AG08395 (cell line): ENCODE measurements at places on chromosomes 2 and 18.

DNA sequence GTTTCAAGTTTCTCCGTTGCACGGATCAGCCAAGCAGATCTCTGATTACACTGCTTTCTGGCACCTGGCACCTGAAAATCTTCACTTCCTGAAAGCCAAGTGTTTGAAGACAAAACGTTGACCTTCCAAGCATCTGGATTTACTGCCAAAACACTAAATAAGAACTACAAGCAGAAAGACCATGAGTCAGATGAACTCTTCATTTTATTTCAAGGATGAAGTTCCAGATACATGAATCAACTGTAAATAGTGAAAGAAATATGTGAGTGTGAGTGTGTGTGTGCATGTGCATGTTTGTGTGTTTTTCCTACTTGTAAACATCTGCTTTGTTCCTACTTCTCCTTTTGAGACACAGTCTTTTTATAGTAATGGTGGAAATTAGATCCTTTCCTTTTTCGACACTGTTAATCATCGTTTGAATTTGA, 60.0 kb upstream of the DTNA start:
- peak; percentile 59 for DNase-seq

DNA sequence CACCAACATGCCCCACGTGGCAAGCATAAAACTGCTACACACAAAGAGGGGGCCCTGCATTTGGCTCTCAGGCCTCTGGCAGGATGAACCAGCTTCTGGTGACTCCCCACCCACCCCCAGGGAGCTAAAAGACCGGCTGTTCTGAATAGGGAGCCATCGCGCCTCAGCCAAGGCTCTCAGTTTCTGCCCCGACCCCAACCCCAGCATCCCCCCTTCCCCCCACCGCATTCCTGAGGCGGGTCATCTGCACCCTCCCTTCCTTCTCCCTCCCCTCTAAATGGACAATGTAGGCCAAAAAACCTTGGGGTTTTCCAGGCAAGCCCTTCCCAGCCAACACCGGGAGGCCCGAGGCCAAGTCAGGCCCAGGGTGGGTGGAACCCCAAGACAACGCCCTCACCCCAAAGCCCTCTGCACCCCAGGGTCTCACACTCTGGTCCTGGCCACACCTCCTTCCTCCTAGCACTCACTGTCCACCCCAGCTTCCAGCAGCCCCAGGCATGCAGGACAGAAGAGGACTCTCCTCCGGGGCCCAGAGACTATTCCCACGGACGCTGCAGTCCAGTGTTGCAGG, 5.7 kb downstream of the CYP26B1 start:
- no peak for DNase-seq

GRCh38 chr2:45862843-45863242, 211.4 kb downstream of the PRKCE start:
- no peak for DNase-seq

DNA sequence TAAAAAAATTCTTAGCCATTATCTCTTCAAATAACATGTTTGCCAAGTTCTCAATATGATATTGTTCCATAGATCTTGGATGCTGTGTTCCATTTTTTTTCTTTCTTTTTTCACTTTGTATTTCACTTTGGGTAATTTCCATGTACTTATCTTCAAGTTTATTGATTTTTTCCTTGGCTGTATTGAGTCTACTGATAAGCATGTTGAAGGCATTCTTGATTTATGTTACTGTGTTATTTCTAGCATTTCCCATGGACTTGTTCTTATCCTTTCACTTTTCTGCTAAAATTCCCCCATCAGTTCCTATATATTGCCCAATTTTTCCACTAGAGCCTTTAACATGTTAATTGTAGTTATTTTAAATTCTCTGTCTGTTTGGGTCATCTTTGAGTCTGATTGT, 50.8 kb upstream of the CHN1 start:
- no peak for DNase-seq

GRCh38 chr2:95346738-95347671, 49.9 kb downstream of the KCNIP3 start:
- DNase-seq, result peak; percentile 50

GRCh38 chr2:9937258-9937657, 14.2 kb upstream of the GRHL1 start:
- no peak for DNase-seq

DNA sequence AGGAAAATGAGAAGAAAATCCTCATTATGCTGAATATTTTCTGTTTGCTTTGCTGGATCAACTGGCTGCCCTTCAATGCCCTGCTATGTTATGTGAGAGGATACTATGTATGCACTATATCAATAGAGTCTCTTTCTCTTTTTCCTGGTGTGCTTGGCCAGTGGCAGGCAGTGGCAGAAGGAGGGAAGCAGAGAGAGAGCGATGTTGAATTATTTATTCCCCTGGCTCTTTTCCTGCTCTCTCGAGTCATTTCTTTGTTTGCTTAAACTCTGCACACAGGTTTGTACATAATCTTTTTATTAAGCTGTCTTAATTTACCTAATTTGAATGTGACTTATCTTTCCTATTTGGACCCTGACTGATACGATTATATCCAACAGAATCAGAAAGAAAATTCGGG, 1727.3 kb downstream of the SUCLG1 start:
- DNase-seq, result no peak

DNA sequence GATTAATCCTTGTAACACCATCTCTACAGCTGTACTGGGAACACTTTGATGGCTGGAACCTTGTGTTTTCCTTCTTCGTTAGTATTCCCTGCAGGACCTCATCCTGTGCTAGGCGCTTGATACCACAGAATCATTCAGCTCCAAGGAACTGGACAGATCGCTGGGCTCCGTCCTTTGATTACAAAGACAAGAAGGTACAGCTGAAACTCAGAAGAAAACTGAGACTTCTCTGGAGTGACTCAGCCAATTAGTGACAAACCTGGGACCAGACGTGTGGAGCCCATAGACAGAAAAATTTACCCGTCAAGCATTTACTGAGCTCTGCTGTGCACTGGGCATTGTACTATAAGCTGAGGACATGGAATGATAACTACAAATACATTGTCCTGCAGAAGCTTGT, 67.3 kb downstream of the NCKAP5 start:
- DNase-seq, result no peak

- DNase-seq, result peak; percentile 58
Observed at GRCh38 chr2:714005-714741, 37.0 kb upstream of the TMEM18 start.

GRCh38 chr2:176177580-176178037, 10.9 kb upstream of the HOXD1 start:
- DNase-seq, result no peak

DNA sequence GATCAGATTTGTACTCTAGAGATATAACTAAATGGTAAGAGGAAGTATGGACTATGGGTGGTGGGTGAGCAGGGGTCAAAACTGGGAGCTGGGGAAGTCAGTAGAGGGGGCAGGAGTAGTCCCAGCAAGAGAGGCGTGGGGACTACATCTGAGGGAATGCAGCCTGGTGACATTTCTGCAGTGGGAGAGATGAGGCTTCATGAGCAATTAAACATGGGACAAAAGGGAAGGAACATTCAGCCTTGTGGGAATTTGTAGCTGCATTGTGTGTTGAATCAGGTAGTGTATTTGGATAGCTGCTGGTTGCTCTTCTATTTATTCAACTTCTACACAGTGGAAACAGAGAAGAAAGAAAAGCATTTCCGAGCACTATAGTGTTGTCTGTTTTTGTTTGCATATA, 3.6 kb downstream of the CNOT11 start:
- DNase-seq, result no peak

- no peak for DNase-seq
Observed at GRCh38 chr2:8475349-8476031, 206.4 kb upstream of the ID2 start.

DNA sequence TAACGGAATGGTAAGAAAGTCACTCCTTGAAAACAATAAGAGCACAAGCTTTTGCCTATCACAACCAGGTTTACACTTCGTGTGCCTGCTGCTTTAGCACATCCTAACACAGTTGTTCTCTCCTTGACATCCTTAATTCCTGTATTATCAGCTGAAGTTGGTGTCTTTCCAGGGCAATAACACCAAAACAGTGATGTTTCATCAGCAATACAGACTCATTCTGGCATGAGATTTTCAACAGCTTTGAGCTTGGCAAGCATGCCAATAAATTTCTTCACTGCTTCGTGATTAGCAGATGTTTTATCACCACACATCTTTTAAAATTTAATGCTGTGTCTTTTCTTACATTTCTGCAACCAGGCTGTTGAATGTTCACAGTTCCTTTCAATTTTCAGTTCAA, 148.4 kb downstream of the EIPR1 start:
- DNase-seq, result no peak

DNA sequence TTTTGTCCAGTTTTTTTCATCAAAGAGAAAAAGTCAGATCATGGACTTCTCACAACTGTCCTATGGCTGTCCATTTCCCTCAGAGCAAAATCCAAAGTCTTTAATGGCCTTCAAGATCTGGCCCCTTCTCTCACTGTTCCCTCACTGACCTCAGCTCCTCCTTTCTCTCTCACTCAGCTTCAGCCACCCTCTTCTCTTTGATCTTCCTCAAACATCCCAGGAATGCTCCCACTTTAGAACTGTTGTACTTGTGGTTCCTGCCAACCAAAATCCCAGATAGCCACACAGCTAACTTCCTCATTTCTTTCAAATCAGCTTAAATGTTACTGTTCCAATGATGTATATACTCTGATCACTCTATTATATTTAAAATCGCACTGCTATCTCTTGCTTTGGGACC, 82.9 kb downstream of the NUP35 start:
- peak; percentile 60 for DNase-seq

GRCh38 chr18:13894531-13894930, 20.8 kb downstream of the MC2R start:
- DNase-seq, result no peak

DNA sequence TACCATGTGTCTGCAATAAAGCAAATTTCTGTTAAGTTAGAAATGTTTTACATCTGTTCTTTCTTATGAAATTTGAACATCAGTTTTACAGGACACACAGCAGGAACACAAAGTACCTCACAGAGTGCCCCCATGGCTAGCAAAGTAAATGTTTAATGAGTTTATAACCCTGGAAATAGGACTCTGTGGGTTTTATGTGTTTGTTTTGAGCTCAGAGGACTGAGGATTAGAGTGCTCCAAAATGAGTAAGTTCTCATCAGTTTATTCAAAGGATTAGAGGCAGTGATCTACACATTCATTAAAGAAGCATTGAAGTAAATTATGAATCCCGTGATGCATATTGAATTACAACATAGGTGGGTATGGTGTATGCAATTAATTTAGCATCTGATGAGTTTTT, 281.8 kb downstream of the GULP1 start:
- DNase-seq, result no peak

- no peak for DNase-seq
Observed at GRCh38 chr2:198712485-198712884, 745.3 kb downstream of the SATB2 start.

GRCh38 chr2:145760781-145761649, 1241.1 kb upstream of the ZEB2 start:
- peak; percentile 50 for DNase-seq

DNA sequence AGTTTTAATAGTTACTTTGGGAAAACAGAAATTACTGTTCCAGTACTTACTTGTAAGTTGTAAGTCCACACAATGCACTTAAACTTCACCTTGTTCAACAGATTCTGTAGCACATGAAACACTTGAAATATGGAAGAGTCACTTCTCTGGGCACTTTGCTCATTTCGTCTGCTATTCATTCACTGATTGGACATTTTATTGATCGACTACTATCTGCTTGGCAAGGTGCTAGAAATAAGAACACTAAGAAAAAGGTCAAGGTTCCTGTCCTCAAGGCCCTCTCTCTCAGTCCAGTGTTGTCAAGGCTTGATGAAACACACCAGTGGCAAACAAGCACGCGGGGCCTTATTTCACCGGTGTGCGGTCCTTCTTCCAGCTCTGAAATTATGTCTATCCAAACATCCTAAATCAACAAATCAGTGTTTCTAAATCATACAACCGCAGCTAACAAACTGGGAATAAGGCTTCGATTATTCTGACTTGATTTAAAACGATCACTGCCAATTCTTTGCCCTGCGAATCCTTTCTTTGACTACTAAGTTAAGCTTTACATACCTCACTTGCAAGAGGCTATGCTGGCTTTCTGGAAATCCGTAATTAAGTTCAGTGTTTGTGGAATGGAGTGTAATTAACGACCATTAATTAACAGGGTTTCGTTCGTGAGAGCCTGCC, 780 bp upstream of the ITGAV start:
- DNase-seq, result no peak

DNA sequence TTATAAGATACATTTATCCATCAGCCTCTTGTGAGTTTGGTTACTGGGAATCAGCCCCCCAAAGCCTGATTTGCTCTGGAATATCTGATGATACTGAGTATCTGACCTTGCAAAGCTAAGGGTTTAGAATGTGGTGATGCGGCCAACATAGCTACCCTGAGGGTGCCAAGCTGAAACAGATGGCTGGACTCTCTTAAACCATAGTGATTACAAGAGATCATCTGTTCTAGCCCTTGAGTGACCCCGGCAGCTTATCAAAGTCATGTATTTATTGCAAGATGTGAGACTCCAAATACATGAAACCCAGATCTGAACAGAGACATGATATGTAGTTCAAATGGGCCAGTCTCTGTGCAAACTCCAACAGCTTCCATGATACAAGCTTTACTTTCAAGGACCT, 78.2 kb upstream of the CABLES1 start:
- no peak for DNase-seq

DNA sequence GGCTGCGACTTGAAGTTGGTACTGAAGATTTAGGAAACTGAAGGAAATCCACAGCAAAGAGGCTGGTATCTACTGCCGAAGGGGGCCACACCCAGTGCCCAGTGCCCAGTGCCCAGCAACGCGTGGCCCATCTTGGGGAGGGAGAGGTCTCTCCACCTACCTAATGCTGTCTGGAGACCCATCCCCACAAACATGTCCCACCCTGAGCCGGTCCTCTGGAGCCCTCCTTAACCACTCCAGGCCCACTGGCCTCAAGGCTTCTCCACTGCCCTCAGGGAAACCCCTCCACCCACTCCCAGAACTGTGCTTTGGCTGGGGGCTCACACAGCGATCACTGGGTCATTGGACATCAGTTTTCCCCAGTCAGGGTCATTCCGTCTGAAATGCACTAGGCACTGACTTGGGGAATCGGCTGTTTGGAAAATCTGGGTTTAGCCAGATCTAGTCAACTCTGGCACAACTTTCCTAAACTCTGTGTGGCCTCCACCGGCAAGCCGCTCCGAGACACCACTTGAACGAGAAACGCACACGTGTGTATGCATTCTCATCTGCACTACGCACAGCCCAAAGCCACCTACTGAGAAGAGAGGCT, 20.1 kb downstream of the GPR55 start:
- DNase-seq, result no peak

DNA sequence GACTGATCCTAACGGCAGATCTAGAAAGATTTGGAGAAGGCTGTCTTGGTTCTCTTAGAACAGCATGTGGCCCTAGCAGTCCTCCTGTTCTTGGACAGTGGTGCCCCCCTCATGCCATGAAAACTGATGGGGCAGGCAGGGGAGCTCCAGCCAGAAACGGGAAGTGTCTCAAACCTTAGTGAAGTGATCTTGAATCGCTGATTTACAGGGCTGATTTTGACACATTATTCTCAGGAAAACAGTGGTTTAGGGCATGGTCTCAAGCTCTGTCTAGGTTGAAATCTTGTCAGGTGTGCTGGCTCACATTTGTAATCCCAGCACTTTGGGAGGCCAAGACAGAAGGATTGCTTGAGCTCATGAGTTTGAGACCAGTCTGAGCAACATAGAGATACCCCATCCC, 37.8 kb downstream of the SRSF7 start:
- no peak for DNase-seq

- DNase-seq, result peak; percentile 48
Observed at GRCh38 chr2:229133155-229133772, 137.8 kb downstream of the PID1 start.

- peak; percentile 57 for DNase-seq
Observed at GRCh38 chr2:133568172-133568571, at the start of gene NCKAP5. Gene NCKAP5, minus strand, starts transcription at chr2:133568463. Its CDS starts 50,937 bp downstream, at chr2:133517526.
